SK-MEL-5 (cell line): ENCODE measurements at places on chromosomes 12 and 14. TPM values are rescaled to one million over a fixed set of nuclear protein-coding genes. Genes with fewer than 3 reads are reported as not detected.

Gene TROAP
- 17.9 and 28.6 TPM in 2 replicates for total RNA-seq

Gene KLC1
- total RNA-seq, result 128 and 136 TPM in 2 replicates

Gene PRPH
- not detected in 2 replicates for total RNA-seq

Gene MRPL42
- total RNA-seq, result 128 TPM in 2 replicates

Gene SPTLC2
- total RNA-seq, result 16.1 and 16.6 TPM in 2 replicates

Gene CIDEB
- 0.35 and 0.48 TPM in 2 replicates for total RNA-seq

Gene SRRM4
- not detected in 2 replicates for total RNA-seq

Gene GPRC5D
- total RNA-seq, result not detected in 2 replicates

Gene BCL2L14
- total RNA-seq, result not detected in 2 replicates

Gene INHBE
- 0.34 TPM in 1 of 2 replicates, not detected in the other for total RNA-seq

Gene KRT4
- not detected in 2 replicates for total RNA-seq

Gene KCNK10
- 0.69 and 1.9 TPM in 2 replicates for total RNA-seq

Gene OLR1
- not detected in 2 replicates for total RNA-seq

Gene P3H3
- total RNA-seq, result 10.3 and 10.8 TPM in 2 replicates

Gene SPX
- 2.6 and 4.0 TPM in 2 replicates for total RNA-seq

Gene MYF6
- total RNA-seq, result not detected in 2 replicates

Gene RGS6
- not detected in 2 replicates for total RNA-seq

Gene ARHGDIB
- 0.63 and 2.6 TPM in 2 replicates for total RNA-seq

Gene EML5
- 0.16 and 0.53 TPM in 2 replicates for total RNA-seq

Gene TCP11L2
- total RNA-seq, result 8.3 and 9.4 TPM in 2 replicates

Gene RASSF9
- 0.11 and 0.16 TPM in 2 replicates for total RNA-seq

Gene PRIMA1
- 0.95 and 1.0 TPM in 2 replicates for total RNA-seq

Gene VWF
- 0.13 and 0.37 TPM in 2 replicates for total RNA-seq

Gene P2RX2
- not detected in 2 replicates for total RNA-seq

Gene PIK3C2G
- not detected in 2 replicates for total RNA-seq

Gene KLRK1
- total RNA-seq, result 0.50 and 1.2 TPM in 2 replicates

Gene SLC15A4
- 45.1 and 47.7 TPM in 2 replicates for total RNA-seq

Gene LMNTD1
- total RNA-seq, result not detected in 2 replicates
